Substantia nigra (tissue), 51 donors: ENCODE measurements at places on chromosomes 5 and 9.

DNA sequence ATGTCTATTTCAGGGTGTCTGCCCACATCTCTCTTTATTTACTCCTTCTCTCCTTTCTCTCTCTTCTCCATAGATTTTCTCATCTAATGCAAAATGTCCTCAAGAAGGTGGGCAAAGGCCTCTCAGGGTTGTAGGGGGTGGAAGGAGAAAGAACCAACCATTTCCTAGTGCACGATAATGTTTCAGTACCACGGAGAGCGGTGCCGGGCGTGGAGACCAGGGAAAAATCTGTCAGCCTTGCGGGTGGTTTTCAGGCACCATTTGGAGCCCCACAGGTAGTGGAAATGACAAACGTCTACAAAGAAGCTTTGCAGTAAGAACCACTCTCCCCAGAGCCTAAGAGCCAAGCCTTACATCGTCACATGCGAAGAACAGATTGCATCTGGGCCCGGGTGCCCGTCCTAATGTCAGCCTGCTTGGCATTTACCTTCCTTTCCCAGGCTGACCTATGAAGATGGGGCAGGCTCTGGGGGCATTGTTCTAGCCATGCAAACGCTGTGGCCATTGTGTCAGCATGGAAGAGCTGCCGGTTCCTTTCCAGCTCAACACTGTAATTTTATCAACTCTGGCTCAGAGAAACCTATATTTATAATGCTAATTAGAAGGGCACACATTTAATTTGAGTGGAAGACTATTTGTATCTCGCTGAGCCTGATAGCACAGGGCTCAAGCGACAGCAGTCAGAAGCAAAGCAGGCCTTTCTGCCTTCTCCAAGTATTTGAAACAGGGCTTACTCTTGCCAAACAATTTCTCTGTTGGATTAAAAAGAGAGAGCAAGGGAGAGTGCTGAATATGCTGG lies 430.1 kb upstream of the WWC1 start:
- DNase-seq: no peak

GRCh38 chr5:77957-78804 lies 13.8 kb upstream of the PLEKHG4B start:
- no peak for DNase-seq

DNA sequence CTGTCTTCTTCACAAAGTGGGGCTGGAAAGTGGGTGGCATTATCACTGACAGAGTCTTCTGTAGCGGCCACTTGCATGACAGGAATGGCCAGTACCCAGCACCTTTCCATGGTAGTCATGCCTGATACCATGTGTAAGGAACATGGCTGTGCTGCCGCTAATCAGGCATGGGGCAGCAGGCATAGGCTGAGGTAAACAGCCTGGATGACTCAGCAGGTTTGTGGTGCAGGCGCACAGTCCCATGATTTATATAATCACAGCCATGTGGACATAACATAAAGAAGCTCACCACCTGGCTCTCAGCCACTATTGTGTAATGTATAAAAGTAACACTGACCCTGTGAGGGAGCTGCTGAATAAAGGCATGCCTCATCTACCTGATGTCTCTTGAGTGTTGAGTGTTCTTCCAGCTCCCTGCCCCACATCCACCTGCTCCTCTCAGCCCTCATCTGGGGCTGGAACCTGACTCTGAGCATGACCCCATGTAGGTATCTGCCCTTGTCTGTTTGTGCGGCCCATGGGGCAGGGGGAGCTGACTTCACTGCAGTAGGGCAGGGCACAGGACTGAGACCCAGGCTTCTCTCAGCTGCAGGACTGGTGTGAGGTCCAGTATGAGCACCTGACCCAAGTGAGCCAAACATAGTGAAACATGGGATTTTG lies 13.2 kb upstream of the ICE1 start:
- no peak for DNase-seq

DNA sequence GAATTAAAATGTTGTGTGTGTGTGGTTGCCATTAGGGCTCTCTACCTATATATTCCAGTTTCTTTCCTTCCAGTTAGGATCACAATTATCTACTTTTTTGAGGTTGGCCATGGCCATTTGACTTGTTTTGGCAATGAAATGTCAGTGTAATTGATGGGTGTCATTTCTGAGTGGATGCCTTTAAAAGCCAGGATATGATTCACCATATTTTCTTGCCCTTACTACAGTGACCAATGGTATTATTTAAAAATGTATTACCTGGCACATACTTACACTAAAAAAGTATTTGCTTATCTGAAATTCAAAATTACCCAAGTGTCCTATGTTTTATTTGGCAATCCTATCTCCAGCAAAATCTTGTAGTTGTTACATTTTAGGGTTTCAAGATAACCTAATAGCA lies 258.7 kb upstream of the ACTBL2 start:
- DNase-seq: no peak

DNA sequence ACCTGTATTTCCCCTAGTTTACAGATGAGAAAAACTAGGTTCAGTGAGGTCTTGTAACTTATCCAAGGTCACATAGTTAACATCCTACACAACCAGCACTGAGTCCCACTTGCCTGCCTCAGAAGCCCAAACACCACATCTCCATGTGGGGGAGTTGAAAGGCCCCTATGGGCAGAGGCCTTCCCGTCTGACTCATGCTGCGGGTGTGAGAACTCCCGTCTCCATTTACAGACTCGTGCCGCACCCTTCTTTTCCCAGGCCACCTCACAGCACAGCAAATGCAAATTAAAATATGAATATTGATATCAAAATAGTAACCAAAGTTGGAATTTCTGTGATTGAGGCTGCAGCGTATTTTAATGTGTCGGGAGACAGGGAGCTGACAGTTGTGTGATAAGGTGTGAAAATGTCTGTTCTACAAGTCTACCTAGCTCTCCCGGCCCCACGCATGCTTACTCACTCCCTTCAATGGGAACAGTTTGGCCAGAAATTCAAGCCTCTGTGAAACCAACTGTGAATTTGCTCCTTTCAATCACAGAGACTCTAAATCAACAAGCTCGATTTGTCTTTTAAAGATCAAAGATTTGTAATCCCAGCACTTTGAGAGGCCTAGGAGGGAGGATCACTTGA lies 90.1 kb downstream of the CRB2 start:
- DNase-seq: no peak

DNA sequence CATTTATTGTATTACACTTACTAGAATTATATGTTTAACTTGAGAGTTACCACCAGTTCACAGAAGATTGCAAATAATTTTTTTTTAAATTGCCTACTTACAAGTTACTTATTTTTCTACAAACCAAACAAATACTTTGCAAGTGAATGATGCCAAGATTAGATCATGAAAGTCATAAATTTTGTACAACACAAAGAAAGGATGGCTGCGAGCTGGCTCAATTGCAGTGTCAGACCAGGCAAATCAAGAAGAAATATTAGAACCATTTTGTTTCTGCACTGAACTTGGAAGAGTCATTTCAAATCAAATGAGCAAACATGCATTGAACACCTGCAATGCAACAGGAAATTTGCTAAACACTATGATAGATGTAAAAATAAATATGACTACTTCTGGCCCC lies 97.3 kb downstream of the PLCXD3 start:
- DNase-seq: no peak

- no peak for DNase-seq
Observed at GRCh38 chr9:95947118-95947517, 71.6 kb downstream of the ERCC6L2 start.

- DNase-seq: no peak
Observed at GRCh38 chr5:14181299-14181968, 38.3 kb downstream of the TRIO start.

DNA sequence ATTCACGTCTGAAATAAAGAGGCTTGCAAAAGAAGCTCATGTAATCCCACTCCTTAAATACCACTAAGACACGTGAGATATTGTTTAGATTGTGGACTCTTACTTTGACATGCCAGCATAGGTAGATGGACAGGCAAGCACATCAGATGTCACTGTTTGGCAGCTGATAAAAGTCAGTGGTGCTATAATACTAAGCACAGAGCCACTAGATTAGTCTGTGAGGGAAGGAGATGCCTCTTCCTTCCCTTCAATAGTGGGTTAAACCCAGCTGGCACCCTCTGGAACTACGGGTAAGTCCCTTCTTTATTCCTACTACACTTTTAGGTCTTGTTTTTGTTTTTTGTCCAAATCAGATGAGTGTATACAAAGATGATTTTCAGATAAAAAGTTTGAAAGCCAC lies at the start of gene MYOT:
Gene MYOT, plus strand, starts transcription at position 197 of the 400 bp plus-strand sequence. CDS start 2,792 bp downstream, outside the sequence.
- DNase-seq: no peak

- no peak for DNase-seq
Observed at GRCh38 chr5:138650196-138650595, 75.0 kb upstream of the HSPA9 start.

DNA sequence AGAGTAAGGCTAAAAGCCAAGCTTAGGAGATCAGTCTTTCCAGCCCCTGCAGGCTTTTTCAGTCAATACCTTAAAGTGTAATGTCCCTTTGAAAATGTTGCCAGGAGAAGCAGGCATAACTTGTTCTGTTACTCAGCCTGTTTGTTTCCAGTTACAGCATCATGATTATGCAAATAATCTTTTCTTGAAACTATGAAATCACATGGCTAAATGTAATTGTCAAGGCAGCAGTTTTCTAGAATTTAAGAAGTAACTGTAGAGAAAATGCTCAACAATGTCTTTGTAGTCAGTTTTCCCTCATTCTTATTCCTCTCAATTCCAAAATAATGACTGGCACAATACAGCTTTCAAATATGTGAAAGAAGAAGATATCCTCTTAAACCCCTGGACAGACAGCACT lies 1.9 kb upstream of the GPR107 start:
- no peak for DNase-seq

GRCh38 chr5:172561151-172561550 lies 79.9 kb upstream of the NEURL1B start:
- DNase-seq: no peak

DNA sequence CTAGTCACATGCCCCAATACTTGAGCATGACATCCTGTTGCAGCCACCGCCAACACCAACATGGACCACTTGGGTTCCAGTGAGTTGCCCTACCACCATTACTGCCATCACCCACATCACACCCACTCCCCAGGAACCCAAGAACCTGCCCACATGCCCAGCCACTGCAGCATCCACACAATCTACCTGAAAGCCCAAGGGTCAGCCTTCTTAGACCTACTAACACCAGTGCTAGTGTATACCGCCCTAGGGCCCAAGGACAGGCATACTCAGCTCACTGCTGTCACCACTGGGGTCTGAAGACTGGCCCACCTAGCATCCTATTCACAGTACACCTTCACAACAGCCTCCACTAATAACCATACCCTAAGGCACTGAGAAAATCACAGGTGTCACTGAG lies 82.0 kb downstream of the SYK start:
- DNase-seq: no peak

DNA sequence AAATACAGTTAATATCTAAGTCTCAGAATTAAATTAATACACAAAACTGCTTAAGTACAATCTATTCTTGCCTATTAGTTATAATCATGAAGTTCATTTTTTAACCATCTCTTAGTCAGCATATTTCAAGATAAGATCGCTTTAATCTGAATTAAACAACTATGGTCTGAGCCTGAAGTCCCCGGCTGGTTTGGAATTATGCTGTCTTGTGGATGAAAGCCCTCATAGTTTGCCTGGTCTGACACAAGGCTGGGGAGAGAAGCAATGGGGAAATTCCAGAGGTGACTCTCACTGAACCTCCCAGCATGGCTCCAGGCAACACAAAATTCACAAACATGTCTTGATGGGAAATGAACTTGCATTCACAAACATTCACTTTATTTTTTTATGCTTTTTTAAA lies 28.0 kb upstream of the GRAMD2B start:
- no peak for DNase-seq

DNA sequence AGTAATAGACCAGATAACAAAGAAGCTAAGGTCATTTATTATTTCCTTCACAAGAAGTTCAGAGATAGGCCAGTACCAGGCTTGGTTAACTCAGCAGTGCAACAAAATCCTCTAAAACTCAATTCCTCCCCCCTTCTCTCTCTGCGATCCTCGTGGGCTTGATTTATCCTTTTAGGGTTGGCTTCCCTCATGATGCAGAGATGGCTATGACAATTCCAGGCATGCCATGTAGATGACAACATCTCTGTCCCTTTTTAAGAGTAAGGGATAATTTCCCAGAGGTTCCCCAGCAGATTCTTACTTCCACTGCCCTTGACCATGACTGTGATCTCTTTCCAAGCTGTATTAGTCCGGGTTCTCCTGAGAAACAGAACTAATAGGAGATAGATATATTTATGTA lies 28.7 kb upstream of the DAP start:
- no peak for DNase-seq

DNA sequence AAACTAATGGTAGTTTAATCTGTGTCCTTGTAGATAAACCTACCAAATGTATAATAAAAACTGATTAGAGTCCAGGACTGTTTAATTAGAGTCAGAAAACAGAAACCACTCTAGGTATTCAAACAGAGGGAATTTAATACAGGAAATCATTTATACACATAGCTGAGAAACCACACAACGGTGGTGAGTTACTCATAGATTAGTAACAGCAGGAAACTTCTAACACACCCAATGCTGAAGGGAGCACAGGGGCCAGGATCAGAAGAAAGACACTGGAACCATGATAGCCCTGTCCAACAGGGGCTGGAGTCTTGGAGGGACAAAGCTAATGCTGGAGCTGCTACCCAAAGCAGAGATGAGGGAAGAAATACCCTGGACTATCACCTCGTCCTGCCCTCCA lies 321.0 kb downstream of the ACTL7B start:
- no peak for DNase-seq

DNA sequence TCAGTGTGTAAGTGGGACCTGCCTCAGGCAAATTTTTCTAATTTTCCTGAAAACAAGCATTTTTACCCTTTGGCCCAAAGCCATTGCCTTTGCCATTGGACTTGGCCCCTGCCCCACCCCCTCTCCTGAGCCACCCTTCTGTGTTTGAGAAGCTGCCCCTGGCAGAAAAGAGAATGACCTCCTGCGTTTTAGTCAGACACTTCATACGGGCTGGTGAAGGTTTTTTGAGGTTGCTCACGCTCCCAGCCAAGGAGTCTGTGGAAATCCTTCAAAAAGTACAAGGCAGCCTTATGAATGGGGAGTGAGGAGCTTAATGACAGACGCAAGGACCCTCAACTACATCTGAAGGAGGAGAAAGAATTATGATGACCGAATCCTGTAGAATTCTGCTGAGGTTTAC lies 308.9 kb downstream of the SLIT3 start:
- DNase-seq: peak; percentile 35

GRCh38 chr5:174719793-174720611 lies 4.4 kb upstream of the MSX2 start:
- DNase-seq: no peak

GRCh38 chr5:128782446-128782845 lies 182.8 kb upstream of the SLC27A6 start:
- DNase-seq: peak; percentile 18

DNA sequence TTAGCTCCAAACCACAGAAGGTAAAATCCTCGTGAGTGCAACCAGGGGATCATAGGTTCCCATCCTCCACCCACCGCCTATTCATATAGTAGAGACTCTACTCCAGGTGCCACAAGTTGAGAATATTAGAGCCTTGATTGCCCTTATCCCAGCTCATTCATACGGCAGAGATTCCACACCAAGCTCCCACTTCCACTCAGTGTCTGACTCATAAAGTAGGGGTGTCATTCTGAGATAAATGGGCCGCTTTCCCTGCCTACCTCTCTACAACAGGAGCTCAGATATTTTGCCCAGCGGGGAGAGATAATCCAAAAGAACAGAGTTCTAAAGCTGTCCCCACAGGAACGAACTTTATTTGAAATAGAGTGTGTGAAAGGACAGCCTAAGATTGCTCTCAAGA lies 9.4 kb downstream of the SLC22A4 start:
- no peak for DNase-seq
